ENCODE measurements at places on chromosomes 2 and 18. TPM values are rescaled to one million over a fixed set of nuclear protein-coding genes. Genes with fewer than 3 reads are reported as not detected.

The COLEC11 gene
- total RNA-seq, result 31.1 TPM

The CROCC2 gene
- 0.30 TPM for total RNA-seq

The DTNA gene
- total RNA-seq, result 90.4 TPM

The MOGAT1 gene
- 0.20 TPM for total RNA-seq

The CHST9 gene
- 8.2 TPM for total RNA-seq

The NBAS gene
- total RNA-seq, result 82.7 TPM

The ARL4C gene
- total RNA-seq, result 31.9 TPM

The ATL2 gene
- total RNA-seq, result 127 TPM

The IL18R1 gene
- total RNA-seq, result 1.2 TPM

The CBLN2 gene
- 73.7 TPM for total RNA-seq

The PAPOLG gene
- 31.6 TPM for total RNA-seq

The MBP gene
- total RNA-seq, result 619 TPM

The OTOS gene
- total RNA-seq, result not detected
